Non-pigmented ciliary epithelial cell (primary cell): ENCODE measurements at places on chromosomes 1 and 21.

GRCh38 chr21:43927591-43928221 lies 62.7 kb downstream of the AGPAT3 start:
- DNase-seq: no peak

DNA sequence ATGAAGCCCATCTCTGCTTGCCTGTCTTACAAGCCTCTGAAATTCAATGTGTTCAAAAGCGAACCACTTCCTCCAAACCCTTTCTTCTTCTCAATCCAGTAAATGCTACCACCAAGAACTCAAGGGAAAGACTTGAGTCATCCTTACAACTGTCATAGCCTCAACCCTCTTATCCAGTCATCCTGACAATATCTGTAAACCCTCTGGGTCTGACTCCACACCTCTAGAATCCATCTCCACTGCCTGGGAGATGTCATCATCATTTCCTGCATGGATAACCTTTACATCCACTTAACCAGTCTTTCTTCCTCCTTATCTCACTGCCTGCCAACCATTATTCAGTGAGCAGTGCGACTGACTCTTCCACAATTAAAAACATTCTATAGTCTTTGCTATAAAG lies 441.1 kb downstream of the SETD4 start:
- peak; percentile 78 for DNase-seq

DNA sequence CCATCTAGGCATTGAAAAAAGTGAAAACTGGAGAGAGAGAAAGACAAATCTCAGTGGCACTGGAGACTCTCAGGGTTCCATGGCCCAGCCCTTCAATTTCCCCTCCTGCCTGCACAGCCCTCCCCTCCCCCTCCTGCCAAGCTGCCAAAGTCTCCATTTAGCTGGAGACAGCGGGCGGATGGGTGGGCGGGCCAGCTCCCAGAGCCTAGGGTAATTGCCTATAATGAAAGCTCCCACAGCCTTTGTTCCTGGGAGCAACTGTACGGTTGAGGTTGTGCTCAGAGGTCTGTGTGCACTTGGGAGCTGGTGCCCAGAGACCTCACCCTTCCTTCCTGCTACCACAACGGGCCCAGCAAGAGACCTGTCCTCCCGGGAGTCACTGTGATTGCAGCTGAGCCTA lies 89.6 kb downstream of the NAV1 start:
- no peak for DNase-seq

DNA sequence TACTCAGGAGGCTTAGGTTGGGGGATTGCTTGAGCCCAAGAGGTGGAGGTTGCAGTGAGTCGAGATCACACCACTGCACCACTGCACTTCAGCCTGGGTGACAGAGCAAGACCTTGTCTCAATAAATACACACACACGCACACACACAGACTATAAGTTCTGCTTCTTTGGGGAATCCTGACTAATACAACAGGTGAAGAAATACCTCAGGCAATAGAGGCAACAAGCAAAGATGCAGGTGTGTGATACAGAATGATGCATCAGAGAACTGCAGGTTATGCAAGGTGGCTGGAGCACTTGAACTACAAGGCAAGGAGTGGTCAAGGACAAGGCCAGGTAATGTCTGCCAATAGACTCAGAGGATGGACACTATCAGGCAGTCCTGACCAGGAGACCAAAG lies 117.6 kb upstream of the ZNF678 start:
- DNase-seq: no peak

DNA sequence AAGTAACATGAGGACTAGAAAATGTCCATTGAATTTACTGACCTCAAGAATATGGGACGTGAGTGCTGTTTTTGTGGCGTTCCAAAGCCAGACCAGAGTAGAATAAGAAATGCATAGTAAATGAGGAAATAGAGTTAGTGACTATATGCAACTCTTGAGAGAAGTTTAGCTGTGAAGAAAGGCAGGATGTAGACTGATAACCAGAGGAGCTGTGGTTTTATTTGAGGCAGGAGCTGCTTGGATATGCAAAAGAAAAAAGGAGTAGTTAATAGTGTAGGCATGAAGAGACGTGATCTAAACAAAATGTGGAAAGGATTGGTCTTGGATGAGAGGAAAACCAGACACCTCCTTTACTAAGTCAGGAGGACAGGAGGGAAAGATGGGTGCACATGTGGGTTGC lies 28.2 kb downstream of the DNAH14 start:
- DNase-seq: no peak

- DNase-seq: no peak
Measured at GRCh38 chr1:167587342-167587741, 33.8 kb upstream of the CREG1 start.

DNA sequence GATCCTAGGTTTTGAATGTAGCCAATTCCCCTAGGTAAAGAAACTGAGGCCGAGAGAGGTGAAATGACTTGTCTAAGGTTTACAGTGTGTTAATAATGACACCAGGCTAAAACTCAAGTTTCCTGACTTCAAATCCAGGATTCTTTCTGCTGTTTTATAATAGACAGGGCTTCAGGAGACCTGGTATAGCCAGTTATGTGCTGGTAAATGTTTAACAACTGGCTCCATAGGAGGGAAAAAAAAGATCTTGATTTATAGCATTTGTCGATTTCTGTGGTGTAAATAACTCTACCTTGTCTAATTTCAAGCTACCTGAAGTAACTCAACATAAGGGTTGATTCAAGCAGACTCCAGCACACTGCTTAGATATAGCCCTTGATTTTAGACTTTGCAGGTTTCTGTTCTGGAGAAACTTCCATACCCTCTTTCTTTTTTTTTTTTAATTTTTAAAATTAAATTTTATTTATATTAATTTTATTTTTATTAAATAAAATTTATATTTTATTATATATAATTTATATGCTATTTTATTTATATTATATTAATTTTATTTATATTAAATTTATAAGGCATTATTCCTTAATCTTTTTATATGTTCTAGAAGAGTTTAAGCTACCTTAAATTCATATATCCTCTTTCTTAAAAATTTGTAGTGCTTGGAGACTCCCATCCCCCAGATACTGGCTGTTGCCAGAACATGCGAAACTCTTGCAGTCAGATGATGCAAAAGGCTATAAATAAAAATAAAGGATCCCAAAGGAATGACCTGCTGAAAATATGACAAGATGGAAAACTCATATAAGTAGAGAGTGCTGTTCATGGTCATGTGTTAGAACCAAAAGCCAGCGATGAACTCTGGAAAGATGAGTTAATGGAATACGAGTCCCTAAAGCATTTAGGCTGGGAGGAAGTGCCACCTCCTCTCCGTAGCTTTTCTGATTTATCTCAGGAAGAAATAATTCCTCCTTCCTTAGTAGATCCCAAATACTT lies 35.4 kb upstream of the SRSF10 start:
- no peak for DNase-seq

DNA sequence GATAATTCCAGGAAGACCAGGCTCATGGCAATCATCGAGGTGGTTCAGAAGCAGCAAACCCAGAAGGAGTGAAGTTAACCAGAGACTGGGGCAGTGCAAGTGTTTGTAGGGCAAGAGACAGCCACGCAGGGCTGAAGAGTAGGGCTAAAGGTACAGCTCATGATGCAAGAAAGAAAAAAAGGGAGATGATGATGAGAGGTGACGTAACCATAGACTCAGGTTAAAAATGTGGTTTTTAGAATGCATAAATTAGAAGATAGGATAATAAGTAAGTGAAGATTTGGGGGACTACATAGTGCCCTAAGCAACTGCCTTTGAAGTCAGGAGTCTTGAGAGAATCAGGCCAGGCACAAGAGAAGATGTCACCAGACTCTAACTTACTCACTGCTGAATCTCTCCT lies 333 bp downstream of the LCE7A start:
- DNase-seq: no peak

DNA sequence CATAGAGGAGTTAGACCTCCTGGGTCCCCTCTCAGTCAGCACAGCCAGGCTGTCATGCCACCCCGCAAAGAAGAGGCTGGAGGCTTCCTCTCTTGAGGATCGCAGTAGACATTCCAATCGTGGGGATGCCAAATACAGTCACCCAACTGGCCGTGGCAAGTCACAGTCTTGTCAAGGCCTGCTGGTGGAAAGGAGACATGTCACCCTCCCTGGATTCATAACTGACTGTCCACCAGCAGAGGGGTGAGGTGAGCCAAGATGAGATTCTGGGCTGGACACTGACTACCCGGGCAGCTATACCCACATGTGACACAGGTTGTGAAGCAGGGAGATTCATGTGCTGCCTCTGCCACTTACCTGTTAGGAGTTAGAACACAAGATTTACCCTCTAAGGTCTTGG lies 123.5 kb upstream of the NGF start:
- DNase-seq: no peak

GRCh38 chr1:92701147-92701546 lies 83.8 kb downstream of the EVI5 start:
- DNase-seq: no peak

- DNase-seq: no peak
Measured at GRCh38 chr1:178928976-178929375, 58.1 kb upstream of the ANGPTL1 start.
